NCI-H187 (cell line): ENCODE measurements at places on chromosomes 3 and 15.

GRCh38 chr15:65333148-65333820 is 28.8 kb downstream of the RNU5B-1 start:
- DNase-seq: no peak

DNA sequence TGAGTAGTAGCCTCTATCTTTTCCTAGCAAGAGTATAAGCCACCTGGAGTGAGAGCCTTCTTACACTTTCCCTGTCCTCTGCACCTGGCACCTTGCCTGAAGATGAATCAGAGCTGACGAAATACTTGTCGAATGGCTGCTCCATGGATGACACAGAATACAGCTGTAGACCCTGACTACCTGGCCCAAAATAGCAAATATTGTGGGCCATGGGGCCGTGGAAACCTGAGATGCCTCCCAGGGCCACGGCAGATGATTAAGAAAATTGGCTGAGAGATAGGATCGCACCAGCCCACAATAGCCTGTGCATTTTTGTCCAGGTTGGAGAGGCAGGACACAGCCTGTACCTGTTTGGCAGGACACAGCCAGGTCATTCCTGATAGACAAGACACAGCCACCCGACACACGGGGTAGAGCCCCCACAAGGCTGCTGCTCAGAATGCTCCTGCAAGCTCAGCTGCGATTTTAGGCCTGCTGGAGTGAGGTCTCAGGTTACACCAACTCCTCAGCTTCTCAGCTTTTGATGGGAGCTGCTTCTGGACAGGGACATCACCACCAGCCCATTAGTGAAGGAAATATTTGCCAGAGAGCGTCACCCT is 22.9 kb upstream of the TPM1 start:
- no peak for DNase-seq

DNA sequence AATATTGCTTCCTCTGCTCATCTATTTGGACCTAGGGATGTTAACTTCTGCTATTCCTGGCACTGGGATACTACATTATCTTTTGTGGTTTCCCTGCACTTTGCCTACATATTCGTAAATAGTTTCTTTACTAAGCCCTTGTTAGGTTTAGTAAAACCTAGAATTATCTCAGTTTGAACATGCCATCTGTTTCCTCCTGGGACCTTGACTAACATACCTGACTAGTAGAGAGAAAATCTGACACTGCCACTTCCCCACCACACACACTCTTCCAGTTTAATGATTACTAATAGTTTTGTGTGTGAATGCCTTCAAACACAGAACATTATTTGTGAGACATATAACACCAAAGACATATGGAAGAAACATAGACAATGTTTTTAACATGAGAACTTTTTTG is 28.2 kb upstream of the SOX2 start:
- no peak for DNase-seq

DNA sequence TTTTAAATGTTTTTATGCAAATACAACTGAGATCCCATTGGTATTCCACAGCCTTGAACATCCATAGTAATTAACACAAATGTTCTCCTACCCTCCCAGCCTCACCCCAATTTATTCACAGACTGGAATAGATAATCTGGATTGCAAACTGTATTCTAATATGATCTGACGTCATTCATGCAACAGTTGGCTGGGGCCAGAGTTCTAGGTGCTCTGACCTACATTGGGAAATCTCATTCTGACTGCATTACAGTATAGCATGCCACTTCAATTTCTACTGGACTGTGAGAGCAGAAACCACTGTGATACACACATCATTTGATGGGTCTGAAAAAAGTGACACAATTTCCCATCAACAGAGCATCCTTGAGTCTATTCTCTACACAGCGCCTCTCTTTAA is 403.1 kb downstream of the MAGI1 start:
- DNase-seq: no peak

DNA sequence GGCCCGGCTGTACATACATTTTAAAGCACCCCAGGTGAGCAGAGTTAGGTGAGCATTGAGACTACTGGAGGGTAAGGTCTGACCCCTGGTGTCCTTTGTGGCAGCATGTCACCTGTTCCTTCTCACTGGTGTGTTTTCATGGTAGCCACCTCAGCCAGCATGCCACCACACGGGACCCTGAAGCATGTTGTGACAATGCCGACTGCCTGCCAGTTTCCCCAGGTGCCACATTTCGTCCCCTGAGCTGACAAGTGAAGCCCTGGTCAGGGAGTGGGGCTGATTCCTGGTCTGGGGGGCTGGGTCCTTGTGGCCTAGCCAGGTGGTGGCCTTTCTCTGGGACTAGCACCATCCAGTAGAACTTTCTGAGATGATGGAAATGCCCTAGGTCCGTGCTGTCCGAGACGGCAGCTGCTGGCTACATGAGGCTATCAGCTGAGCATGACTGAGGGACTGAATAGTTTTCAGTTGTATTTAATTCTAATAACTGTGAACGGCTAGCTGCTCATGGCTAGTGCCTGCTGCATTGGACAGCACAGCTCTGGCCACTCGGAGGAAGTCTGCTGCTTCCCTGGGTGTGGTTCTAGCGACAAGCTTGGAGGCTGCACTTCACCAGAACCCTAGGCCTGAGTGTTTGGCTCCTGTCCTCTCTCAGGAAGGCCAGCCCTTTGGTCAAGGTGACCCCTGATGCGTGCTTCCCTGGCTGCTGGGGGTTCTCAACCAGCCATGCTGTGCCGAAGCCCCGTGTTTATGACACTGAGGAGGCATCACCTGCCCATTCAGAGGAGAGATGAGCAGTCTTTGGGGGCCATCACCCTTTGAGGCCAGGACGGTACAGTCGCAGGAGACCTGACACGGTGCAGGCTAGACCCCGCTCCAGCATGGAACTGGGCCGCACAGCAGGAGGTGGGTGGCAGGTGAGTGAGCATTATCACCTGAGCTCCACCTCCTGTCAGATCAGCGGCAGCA is 3.9 kb downstream of the C3orf22 start:
- DNase-seq: no peak

- DNase-seq: no peak
These were observed 292.4 kb downstream of the UBE2E2 start for GRCh38 chr3:23495507-23495906.

DNA sequence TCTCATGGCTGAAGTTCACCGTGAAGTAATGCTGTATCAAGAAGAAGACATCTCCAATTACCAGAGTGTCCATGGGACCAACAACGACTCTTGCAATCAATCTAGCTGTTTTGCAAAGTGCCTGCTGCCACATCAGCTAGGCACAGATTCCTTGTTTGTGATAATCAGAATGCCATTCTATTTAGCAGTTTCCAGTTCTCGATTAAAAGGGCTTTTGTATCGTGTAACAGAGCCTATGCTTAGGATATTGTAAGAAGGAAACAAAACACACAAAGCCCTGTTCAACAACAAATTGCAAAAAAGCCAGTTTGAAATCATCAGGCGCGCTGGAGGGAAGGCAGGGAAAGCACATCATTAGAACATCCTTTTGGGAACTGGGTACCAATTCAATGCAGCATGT is 26.1 kb downstream of the RASGRF1 start:
- no peak for DNase-seq

- DNase-seq: no peak
These were observed 990.4 kb downstream of the GBE1 start for GRCh38 chr3:80771085-80771484.

DNA sequence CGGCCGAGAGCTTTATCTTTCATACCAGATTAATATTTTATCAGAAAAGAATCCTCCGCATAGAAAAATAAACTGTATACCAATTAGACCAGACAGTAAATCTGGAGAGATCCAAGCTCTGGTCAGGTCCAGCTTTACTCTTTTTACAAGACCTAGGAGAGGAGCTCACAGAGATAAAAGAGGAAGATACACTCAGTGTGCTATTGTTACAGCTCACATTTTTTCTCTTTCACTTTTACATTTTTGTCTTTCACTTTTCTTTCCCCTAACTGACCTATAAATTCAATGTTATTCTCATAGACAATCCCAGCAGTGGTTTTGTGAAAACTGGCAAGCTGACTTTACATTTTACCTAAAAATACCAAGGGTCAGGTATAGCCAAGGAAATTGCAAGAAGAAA is 55.8 kb downstream of the GUCA1C start:
- no peak for DNase-seq

DNA sequence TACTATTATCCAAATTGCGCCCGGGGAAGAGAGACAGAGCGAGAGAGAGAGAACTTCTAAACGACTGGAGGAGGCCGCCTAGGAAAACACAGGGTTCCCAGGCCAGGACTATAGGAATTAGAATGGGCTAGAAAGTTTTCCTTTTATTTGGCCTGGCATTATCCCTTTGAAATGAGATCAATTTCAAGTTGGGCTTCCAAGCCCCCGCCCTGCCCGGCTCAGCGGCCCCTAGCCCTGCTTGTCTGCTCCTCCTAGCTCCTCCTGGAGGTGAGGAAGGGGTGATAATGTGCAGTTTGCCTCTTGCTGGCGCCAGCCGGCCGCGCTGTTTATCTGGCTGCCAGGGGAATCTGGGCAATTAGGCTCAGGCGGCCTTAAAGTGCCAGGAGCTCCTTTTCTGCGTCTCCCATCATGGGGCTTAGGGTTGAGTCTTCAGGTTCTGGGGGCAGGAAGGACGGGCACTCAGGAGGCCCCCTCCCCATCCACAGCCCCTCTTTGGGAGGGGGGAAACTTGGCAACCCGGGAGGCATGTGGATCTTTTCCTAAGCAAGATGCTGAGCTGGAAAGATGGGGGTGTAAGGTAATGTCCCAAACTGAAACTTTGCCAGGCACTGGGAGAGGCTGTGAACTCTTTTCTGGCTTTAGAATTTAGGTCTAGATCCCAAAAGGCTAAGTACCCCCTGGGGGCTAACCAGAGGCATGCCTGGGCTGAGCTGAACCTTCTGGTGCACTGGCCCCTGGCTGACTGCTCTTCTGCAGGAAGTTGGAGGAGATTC is 5.5 kb downstream of the SMAD6 start:
- no peak for DNase-seq

GRCh38 chr3:150256318-150256717 is 151.8 kb upstream of the TSC22D2 start:
- DNase-seq: no peak

DNA sequence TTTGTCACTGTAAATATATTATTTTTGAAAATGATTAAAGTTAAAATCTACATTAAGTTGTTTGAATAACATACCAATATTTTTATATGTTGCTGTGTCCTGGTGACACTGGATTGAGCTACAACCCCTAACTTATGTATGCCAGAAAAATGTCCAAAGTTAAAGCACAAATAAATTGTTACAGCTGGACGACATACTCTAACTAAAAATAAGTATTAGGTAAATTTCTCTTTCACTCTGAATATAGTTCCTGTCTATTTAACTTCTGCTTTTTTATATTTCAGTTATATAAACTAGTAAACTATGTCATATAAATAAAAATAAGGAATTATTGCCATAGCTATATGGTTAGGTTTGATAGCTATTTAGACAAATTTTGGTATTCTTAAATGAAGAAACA is 118.5 kb upstream of the SAMMSON start:
- no peak for DNase-seq

DNA sequence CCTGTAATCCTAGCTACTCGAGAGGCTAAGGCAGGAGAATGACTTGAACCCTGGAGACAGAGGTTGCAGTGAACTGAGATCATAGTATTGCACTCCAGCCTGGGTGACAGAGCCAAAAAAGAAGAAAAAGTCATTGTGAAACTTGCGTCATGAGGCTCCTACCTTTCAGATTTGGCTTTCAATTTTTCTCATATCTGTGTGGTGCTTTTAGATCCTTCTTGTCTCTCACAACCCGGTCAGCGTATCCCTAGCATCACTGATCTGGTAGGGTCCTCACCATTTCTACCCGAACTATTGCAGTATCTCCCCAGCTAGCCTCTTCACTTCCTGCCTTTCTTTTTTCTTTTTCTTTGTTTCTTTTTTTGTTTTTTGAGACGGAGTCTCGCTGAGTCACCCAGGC is 21.6 kb upstream of the GCNT3 start:
- no peak for DNase-seq

GRCh38 chr3:6326771-6327170 is 534.1 kb upstream of the GRM7 start:
- DNase-seq: no peak

DNA sequence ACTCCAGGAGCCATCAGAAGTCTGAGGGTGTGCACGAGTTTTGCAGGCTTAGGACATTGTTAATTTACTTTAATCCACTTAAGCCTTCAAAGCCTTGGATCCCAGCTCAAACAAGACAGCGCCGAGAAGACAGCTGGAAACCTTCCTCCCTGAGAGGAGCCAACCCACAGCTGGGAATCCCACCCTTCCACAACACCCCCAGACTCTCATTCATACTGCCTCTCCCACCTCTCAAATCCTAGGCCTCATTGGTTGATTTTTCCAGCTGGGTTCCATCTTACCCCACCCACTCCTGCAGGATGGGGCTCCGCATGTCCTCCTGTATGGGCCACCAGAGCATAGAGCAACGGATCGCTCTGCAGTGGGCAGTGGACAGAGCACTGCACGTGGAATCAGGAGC is 80.4 kb downstream of the SEMA5B start:
- no peak for DNase-seq

DNA sequence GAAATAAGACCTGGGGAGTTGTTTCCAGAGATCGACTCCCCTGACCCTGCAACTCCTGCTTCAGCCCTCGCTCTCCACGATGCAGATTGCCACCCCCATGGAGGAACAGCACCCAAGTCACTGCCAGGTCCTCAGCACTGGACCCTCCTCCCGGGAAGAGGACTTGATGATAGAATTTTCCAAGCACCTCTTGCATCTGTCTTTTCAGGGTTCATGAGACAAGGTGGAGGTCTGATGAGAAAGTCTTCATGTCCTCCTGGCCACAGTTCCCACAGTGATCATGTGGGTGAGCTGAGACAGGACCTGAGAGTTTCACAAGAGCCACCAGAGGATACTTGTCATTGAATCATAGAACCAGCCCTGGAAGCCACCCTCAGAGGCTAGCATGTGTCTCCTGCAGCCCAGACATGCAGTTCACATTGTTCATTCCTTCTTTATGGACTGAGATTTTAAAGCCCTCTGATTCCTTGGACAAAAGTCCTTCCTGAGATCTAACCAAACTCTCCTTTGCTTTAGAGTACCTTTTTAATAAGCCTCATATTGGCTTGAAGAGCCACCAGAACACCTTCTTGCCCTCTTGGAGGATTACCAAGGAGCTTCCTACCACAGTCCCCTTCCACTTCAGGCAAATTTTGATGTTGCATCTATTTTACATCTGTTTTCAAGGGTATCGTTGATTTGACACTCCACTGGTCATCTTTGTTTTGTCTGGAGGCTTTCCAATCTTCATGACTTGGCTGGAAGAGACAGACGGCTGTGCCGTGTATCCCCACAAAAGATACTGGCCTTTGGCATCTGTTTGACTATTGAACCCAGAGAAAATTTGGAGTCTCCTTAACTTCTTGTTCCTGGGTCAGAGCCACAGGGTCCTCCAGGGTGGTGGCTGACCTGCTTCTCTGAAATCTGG is 224.8 kb upstream of the BHLHE40 start:
- no peak for DNase-seq

DNA sequence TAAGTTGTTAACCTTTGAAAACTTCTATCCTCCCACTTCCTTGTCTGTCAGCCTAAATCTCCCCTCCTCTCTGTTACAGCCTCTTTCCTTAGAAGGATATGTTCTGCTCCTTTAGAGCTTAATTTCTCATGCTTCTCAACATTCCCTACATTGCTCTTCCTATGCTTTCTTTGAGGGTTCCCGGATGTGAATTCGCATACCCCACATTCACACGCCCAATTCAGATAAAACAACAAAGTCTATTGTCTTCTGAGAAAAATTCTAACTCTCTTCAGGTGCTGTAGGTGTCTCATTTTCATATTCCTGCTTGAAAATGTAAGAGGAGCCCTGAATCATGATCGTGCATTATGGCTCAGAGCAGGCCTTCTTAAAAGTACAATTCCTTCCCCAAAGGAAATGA is 171.8 kb upstream of the DPH6 start:
- no peak for DNase-seq
